Cardiac muscle cell (in vitro differentiated cells and primary cell): ENCODE measurements at places on chromosomes 12 and 14.

- DNase-seq, result no peak
These were observed 40.3 kb downstream of the FAM222A start for GRCh38 chr12:109753959-109754358.

DNA sequence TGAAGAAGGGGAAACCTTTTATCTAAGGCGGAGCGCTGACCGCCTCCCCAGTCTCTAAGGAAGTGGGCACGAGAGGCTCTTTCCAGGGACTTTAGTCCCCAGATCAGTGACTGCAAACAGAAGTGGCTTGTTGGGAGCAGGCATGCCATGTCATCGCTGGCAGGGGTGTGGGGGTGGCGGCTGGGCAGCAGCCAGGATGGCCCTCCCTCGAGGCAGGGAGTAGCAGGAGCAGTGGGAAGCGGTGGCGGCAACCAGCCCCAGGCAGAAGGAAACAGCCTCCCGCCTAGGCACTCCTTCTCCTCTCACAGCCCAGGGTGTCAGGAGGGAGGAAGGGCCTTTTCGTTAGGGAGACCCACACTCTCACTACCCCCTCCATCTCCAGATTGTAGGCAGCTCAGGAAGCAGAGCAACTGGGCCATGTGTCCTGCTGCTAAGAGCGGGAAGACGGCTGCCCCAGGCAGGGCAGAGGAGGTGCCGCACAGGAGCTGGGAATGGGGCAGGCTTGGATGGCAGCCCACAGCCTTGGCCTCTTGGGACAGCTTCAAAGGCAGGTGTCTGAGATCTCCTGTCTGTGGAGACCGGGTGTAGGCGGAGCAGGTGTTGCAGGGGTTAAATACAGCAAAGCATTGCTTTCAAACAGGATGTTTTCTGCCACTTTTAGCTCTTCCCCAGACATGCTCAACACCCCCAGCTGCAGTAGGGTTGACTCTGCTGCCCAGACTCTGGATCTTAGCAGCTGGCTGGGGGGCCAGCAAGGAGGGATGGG, 21.8 kb downstream of the VDR start:
- no peak for DNase-seq

- no peak for DNase-seq
These were observed 28.6 kb downstream of the PRICKLE1 start for GRCh38 chr12:42560977-42561376.

DNA sequence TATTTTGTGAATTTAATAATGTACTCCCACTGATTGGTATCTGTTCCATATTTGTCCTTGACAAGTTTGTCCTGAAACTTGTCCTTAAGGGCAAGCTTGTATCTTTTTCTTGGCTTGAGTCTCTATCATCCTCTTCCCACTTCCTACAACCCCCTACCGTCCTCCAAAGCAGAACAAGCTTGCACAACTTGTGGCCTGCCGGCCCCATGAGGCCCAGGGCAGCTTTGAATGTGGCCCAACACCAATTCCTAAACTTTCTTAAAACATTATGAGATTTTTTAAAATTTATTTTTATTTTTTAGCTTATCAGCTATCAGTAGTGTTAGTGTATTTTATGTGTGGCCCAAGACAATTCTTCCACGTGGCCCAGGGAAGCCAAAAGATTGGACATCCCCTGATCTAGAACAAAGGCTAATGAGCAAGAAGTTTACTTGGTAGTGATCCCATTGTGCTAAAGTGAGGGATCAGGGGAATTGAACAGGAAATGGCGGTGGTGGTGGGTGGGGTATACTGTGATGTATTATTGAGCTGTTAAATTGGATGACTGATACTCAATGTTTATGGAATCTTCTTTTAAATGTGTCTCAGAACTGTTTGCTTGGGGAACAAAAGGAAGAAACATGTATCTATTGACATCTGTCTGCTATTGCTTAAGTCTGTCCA, 37.8 kb downstream of the TMX1 start:
- DNase-seq, result peak; percentile 24

- no peak for DNase-seq
These were observed 16.2 kb upstream of the RNASE1 start for GRCh38 chr14:20818861-20819260.

- no peak for DNase-seq
These were observed 43.0 kb upstream of the GSG1 start for GRCh38 chr12:13146336-13146938.

DNA sequence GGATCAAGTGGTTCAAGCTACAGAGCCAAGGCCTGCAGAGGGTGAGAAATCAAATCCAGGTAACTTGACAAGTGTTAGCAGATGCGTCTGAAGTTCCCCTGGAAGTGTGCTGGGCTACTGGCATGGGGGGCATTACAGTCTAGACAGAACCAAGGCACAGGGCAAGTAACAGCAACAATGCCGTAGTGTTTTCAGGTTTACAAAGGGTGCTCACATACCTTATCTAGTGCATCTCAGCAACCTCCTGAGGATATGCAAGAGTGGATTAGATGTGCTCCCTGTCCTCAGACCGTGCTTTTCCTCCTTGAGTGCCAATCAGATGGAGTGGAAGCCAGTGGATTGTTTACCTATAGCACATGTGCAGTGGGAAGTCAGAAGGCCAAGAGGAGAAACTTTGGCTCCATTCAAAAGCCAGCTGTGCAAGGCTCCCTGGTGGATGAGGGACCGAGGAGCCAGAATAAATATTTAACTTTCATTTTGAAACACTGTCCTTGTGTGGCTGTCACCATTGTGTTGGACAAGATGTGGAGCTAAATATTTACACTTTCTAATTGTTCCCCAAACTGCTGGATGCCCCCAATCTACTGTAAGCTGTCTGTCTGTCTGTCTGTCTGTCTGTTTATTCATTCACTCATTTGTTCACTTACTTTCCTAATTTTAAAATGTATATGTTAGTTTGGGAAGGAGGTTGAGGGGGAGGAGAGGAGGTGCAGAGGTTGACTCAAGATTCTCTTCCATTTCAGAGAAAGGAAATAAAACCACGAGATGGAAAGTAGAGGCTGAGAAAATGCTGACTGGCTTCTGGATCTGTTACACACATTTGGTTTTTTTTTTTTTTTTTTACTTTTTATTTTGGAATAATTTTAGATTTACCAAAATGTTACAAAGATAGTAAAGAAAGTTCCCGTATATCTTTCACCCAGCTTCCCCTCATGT, 184.0 kb upstream of the PARP11 start:
- no peak for DNase-seq
